ENCODE measurements at places on chromosomes 5 and 9.

GRCh38 chr9:93093877-93094657 lies 1.9 kb upstream of the CARD19 start:
- no peaks in the 10 kb centered on the region for H3K36me3 ChIP-seq
- peak overlapping the region; percentile 96 for H3K27ac ChIP-seq
- DNase-seq = no peak

DNA sequence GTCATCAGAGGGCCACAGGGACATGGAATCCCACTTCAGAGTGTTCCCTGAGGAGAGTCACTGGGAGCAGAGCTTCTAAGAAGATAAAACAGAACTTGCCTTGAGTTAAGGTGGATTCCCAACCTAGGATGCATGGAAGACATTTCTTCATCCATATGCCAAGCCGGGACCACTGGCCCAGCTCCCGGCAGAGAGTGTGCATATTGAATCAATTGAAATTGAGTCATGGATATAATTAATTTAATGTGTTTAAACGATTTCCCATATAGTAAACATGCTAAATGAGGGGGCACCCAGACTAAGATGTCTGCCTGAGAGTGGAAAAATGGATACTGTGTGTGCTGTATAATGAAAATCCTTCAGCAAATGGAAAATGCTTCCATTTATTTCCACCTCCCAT lies 194.4 kb upstream of the TBC1D2 start:
- H3K27ac ChIP-seq = no peak overlapping the region
- H3K36me3 ChIP-seq = no peaks in the 10 kb centered on the region
- no peaks in the 10 kb centered on the region for H3K4me1 ChIP-seq
- H3K4me3 ChIP-seq = no peak overlapping the region

DNA sequence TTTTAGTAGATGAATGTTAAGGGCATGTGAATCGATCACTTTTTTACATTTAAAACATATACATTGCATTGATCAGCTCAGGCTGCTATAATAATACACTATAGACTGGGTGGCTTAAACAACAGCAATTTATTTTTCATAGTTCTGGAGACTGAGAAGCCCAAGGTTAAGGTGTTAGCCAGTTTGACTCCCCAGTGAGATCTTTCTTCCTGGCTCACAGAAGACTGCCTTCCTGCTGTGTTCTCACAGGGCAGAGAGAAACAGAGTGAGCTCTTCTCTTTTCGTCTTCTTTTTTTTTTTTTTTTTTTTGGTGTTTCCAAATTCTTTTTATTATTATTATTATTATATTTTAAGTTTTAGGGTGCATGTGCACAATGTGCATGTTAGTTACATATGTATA lies 56.4 kb downstream of the SPEF2 start:
- H3K36me3 ChIP-seq = no peaks in the 10 kb centered on the region
- no peaks in the 10 kb centered on the region for H3K27me3 ChIP-seq
- H3K4me3 ChIP-seq = peak overlapping the region; percentile 48
- peaks cover 57% of the 10 kb centered on the region for H3K4me1 ChIP-seq

DNA sequence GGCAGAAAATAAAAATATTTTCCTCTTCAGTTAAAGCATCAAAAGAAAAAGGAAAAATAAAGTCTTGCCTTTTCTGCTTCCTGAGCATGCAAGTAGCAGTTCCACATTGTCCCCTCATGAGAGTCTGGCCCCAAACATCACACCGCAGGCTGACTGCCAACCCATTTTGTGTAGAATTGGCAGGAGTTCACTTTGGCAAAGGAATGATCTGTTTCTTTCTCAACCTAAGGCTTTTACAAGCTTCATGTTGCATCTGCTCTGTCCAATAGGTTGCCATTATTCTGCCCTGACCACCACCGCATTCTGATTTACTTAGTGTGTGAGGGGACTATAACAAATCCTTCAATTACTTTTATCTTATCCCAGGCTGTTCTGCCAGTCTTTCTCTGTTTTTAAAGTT lies 249.5 kb downstream of the ISL1 start:
- no peak for DNase-seq
- no peaks in the 10 kb centered on the region for H3K27me3 ChIP-seq
- no peaks in the 10 kb centered on the region for H3K4me1 ChIP-seq
- no peaks in the 10 kb centered on the region for H3K36me3 ChIP-seq
- H3K4me3 ChIP-seq = no peak overlapping the region
- H3K27ac ChIP-seq = no peak overlapping the region

Measured in immature natural killer cell (primary cell).